ENCODE measurements at places on chromosomes 2 and 18.

- DNase-seq, result no peak
Observed at GRCh38 chr2:223099561-223099960, 47.6 kb downstream of the KCNE4 start.

- DNase-seq, result no peak
Observed at GRCh38 chr2:78263571-78263970, 741.4 kb upstream of the LRRTM4 start.

GRCh38 chr2:110182449-110182848, 22.4 kb downstream of the NPHP1 start:
- no peak for DNase-seq

DNA sequence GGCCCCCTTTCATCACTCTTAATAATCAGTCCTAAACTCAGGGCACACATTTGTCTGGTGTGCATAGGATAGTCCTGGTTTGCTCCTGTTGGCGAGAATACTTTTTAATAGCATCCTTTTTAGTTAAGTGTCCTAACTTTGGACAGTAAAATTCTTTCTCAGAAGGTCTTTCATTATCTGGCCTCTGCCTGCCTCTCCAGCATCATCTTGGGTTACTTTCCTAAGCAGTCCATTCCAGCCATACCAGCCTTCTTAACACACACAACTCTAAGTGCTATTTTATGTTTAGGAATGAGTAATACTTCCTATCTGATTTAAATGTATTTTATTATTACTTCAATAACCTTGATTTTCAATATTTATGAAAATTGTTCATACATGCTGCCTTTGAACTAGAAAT, 151.0 kb downstream of the ACOXL start:
- DNase-seq, result no peak

- no peak for DNase-seq
Observed at GRCh38 chr2:179340678-179341077, 76.0 kb upstream of the SESTD1 start.

DNA sequence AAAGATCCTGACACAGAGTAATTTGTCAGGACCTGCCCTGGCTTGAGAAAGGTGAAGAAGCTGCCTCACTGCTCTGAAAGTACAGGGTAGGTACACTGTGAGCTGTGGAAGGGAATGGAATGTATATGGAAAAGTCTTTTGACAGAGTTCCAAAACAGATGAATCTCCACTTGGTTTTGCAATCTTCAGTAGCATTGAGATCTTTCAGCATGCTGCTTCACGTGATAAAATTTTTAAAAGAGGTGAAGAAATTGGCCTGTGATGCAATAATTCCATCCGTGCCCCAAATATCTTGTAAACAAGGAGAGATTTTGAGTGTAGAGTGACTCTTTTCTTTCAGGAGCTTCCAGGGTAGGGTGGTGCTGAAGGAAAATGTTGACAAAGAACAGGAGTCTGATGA, 123.1 kb downstream of the OSR1 start:
- no peak for DNase-seq

DNA sequence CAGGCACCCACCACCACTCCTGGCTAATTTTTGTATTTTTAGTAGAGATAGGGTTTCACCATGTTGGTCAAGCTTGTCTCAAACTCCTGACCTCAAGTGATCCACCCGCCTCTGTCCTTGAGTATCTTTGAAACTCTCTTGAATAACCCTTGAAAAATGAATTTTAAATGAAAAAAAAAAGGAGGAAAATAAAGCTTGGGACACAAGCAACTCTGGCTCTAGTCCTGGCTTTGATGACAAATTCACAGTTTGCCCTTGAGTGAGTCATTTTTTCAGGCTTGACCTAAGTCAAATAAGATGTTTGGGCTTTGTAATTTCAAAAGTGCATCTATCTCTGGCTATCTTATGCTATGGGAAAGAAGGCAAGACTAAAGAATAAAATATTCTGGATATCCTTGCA, 79.0 kb upstream of the TRIB2 start:
- DNase-seq, result no peak

DNA sequence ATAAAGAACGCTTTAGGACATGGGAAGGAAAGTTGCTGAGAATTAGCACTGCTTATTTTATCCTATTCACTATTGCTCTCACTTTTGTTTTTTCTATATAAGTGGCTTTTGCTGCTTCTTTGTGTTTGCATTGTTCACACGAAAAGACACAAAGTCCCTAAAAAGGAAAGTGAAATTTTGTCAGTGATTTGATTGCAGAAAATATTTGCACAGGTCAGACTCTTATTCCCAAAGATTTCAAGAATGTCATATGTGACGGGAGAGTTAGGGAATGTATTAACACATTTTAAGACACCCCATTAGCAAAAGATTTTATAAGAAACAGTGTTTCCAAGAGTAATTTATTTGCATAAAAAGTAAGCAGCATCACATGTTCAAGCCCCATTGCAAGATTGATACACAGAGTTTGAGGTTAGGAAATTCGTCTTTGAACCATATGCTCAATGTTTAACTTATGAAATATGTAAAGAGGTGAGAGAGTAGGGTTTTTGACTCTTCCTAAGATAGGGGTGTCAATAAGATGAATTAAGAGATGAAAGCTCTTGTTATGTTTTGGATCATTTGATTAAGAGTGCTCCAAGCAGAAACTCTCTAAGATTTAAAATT, 57.0 kb downstream of the CCDC102B start:
- no peak for DNase-seq

Measured in stimulated activated CD4-positive, alpha-beta T cell treated with anti-CD3 and anti-CD28 coated beads, TNF-alpha, amount 100 ng/mL, for 48 hours (primary cell).